ENCODE measurements at places on chromosomes 3 and 15. TPM values are rescaled to one million over a fixed set of nuclear protein-coding genes. Genes with fewer than 3 reads are reported as not detected.

GRCh38 chr3:39103324-39103693 lies 4.1 kb downstream of the GORASP1 start:
- peaks cover 30% of the 10 kb centered on the region for H3K27me3 ChIP-seq
- peak overlapping the region; percentile 74 for H3K4me3 ChIP-seq
- DNase-seq: no peak

- H3K4me1 ChIP-seq: no peaks in the 10 kb centered on the region
- DNase-seq: no peak
- H3K4me3 ChIP-seq: no peak overlapping the region
- no peaks in the 10 kb centered on the region for H3K27me3 ChIP-seq
- H3K27ac ChIP-seq: no peak overlapping the region
- H3K36me3 ChIP-seq: no peaks in the 10 kb centered on the region
Measured at GRCh38 chr3:169044331-169045113, 619.0 kb downstream of the MECOM start.

DNA sequence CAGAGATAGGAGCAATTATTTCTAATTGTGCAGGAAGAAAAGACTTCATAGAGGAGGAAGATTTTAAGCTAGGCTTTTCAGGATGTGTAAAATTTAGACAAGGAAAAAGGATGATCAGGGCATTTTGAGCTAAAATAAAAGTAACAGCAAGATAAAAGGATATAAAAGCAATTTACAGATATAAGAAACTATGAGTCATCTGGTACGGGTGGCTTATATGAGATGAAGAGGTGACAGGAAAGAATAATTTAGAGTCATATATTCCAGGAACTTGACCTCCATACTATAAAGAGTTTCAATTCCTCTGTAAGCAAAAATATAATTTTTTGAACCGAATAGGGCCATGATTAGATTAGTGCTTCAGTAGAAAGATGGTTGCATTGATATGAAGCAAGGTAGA lies 273.7 kb downstream of the RBMS3 start:
- H3K27me3 ChIP-seq: no peaks in the 10 kb centered on the region
- H3K36me3 ChIP-seq: no peaks in the 10 kb centered on the region
- H3K27ac ChIP-seq: no peak overlapping the region
- H3K4me1 ChIP-seq: peaks cover 12% of the 10 kb centered on the region
- DNase-seq: no peak
- no peak overlapping the region for H3K4me3 ChIP-seq

DNA sequence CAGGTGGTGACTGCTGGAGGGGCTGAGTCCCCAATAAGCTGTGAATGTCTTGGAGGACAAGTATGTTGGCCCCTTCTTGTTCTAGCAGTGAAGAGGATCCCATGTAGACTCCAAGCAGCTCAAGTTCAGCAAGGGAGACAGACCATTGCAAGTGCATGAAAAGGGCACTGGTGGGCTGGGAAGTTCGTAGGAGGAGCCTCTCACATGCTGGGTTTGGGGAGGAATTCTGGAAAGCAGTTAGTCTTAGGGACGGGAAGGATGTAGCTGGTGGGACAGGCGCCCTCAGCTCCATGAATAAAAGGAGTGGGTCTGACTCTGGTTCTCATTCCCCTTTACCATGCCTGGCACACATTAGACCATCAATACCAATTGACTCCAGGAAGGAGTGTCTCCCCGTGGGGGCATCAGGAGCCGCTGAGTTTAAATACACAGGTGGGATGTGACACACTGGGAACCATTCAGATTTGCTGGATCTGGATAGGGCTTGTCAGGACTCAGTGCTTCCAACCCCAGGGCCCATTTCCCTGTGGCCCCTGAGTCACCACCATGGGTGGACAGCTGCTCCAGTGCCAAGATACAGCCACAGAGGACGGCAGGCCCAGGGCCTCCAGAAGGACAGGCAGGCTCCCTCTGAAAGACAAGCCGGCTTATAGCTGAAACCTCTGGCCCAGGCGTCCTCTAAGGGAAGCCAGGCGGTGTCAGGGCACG lies 552 bp upstream of the XYLB start:
- H3K27me3 ChIP-seq: peaks cover 2% of the 10 kb centered on the region
- H3K4me1 ChIP-seq: peaks cover 4% of the 10 kb centered on the region
- H3K4me3 ChIP-seq: peak overlapping the region; percentile 85
- no peak overlapping the region for H3K27ac ChIP-seq

DNA sequence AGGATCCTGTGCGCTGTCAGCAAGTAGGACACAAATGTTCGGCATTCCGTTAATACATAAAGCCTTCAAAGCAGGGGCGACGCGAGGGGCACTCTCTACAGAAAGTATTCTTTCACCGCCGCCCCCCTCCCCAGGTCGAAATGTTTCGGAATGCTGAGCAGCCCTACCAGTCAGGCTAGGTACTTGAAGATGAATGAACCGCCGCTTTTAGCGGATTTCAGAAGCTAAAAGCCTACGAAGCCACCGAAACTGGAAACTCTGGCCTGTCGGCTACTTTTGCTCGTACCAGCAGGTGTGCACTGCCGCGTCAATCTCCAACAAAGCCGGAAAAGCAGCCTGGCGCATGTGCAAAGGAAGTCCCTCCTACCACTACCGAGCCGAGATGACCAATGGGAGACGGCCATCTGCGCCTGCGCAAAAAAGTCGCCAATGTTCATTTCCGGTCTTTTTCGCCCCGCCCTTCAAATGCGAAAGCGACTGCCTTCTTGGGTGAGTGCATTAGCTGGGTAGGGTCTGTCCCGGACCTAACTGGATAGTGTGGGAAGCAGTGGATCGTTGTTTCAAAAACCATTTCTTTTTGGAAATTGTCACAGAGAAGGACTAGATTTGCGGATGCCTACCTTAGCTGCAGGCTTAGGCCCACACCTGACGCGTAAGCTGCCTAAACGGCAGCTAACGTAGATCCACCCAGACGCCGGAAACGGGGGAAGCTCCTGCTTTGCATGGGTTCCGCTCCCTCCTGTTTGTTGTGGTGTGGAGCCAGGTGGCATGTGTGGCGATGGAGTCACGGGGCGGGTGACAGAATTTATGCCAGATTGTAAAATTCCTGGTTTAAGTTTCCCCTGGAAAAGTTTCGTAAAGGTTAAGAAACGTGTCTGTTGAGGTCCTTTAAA lies at the start of gene WDR5B:
TSS of gene WDR5B (minus strand) at position 301 of the 893 bp plus-strand sequence. CDS start 534 bp downstream, outside the sequence.
- H3K36me3 ChIP-seq: no peaks in the 10 kb centered on the region
- peak within 1 kb of the TSS; percentile 100 for H3K27ac ChIP-seq
- peak; percentile 97 for DNase-seq
- H3K4me3 ChIP-seq: peak within 1 kb of the TSS; percentile 98

- peaks cover 7% of the 10 kb centered on the region for H3K4me1 ChIP-seq
- H3K27ac ChIP-seq: no peak overlapping the region
- no peaks in the 10 kb centered on the region for H3K36me3 ChIP-seq
Measured at GRCh38 chr15:39613271-39613670, 32.4 kb downstream of the THBS1 start.

DNA sequence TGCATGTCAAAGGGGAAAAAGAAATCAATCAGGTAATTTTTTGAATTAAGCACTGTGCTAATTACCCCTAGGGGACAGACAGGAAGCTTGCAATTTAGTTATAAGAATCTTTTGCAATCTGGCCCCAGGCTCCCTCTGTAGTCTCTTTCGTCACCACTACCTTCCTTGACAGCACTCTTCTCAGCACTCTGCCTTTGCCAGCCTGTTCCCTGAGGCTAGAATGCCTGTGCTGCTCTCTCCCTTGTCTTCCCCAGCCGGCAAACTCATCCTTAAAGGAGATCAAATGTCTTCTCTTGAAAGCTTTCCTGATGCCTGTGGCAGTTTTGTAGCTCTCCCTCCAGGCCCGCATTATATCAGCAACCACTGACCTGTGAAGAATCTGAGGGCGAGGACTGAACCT lies 32.4 kb upstream of the PRTG start:
- no peak overlapping the region for H3K4me3 ChIP-seq
- H3K27me3 ChIP-seq: peaks cover 4% of the 10 kb centered on the region
- H3K36me3 ChIP-seq: peaks cover 11% of the 10 kb centered on the region
- H3K27ac ChIP-seq: no peak overlapping the region
- peaks cover 6% of the 10 kb centered on the region for H3K4me1 ChIP-seq

- no peaks in the 10 kb centered on the region for H3K36me3 ChIP-seq
- DNase-seq: peak; percentile 59
- peaks cover 10% of the 10 kb centered on the region for H3K4me1 ChIP-seq
- no peak within 1 kb of the TSS for H3K27ac ChIP-seq
- H3K27me3 ChIP-seq: peaks cover 18% of the 10 kb centered on the region
Measured at GRCh38 chr3:50345586-50346234, at the start of gene ZMYND10. TSS of gene ZMYND10 (minus strand) at chr3:50345732. CDS start at chr3:50345579, 153 bp downstream.

GRCh38 chr3:184954251-184954650 lies 142.3 kb downstream of the VPS8 start:
- no peak overlapping the region for H3K4me3 ChIP-seq
- no peak for DNase-seq
- H3K27ac ChIP-seq: no peak overlapping the region
- H3K27me3 ChIP-seq: no peaks in the 10 kb centered on the region
- H3K36me3 ChIP-seq: peaks cover 14% of the 10 kb centered on the region
- H3K4me1 ChIP-seq: peaks cover 9% of the 10 kb centered on the region

- H3K36me3 ChIP-seq: no peaks in the 10 kb centered on the region
- no peak overlapping the region for H3K27ac ChIP-seq
- no peaks in the 10 kb centered on the region for H3K27me3 ChIP-seq
- no peak for DNase-seq
- H3K4me1 ChIP-seq: peaks cover 9% of the 10 kb centered on the region
Measured at GRCh38 chr3:20645340-20645739, 459.3 kb upstream of the SGO1 start.

DNA sequence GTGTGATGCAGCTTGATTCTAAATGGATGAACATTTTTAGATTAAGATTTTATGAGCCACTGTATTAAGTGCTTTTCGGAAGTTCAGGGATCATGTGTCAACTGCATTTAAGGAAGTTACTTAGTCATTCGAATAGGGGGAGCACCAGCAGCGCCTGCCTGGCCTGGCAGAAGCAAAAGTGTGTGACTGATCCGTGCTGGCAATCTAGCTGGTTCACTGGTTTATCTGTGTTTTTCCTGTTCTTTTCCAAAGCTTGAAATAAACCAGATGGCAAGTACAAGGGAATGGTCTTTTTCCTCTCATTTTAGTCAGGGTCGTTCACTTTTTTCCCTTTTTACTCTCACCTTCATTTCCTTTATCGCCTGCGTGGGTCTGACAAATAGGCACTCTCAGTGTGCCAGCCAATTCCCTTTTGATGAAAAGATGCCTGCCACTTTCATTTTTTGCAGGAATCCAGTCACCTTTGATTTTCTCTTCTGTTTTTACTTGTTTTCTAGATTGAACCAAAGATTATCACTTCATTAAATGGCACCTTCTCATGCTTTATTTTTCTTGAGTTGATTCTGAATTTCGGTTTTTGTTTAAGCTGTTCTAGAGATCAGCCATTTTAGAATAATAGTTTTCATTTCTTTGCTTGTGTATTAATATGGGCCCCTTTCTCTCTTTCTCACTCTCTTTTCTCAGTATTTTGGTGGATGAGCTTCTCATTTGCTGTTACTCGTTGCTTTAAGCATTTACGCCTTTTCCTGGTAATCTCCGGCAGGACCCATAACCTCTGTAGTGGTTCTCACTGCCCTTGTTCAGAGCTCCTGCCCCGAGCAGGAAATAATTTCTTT lies 2.8 kb downstream of the ABHD2 start:
- no peak overlapping the region for H3K4me3 ChIP-seq
- H3K27me3 ChIP-seq: no peaks in the 10 kb centered on the region
- H3K36me3 ChIP-seq: peaks cover 4% of the 10 kb centered on the region
- no peak for DNase-seq
- no peak overlapping the region for H3K27ac ChIP-seq

DNA sequence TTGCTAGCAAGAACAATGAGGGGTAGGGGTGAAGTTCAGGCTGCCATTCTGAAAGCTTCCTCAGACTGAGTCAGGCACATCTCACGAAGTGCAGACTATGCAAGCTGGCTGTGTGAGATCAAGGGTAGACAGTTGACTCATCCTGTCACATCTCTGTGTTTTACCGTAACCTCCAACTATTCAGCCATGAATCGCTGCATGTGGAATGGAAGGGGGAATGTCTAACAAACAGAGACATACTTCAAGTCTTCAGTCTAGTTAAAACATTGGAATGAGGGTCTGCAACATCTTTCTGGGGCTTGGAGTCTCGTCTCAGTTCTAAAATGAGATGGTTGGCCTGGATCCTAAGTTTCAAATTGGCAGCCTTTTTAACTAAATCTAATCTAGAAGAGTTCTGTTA lies 25.9 kb downstream of the AGTR1 start:
- no peak for DNase-seq
- H3K27ac ChIP-seq: no peak overlapping the region
- no peak overlapping the region for H3K4me3 ChIP-seq
- no peaks in the 10 kb centered on the region for H3K4me1 ChIP-seq
- peaks cover 1% of the 10 kb centered on the region for H3K27me3 ChIP-seq

- H3K36me3 ChIP-seq: no peaks in the 10 kb centered on the region
- no peaks in the 10 kb centered on the region for H3K27me3 ChIP-seq
Measured at GRCh38 chr3:70899816-70900215, 587.4 kb upstream of the MDFIC2 start.

DNA sequence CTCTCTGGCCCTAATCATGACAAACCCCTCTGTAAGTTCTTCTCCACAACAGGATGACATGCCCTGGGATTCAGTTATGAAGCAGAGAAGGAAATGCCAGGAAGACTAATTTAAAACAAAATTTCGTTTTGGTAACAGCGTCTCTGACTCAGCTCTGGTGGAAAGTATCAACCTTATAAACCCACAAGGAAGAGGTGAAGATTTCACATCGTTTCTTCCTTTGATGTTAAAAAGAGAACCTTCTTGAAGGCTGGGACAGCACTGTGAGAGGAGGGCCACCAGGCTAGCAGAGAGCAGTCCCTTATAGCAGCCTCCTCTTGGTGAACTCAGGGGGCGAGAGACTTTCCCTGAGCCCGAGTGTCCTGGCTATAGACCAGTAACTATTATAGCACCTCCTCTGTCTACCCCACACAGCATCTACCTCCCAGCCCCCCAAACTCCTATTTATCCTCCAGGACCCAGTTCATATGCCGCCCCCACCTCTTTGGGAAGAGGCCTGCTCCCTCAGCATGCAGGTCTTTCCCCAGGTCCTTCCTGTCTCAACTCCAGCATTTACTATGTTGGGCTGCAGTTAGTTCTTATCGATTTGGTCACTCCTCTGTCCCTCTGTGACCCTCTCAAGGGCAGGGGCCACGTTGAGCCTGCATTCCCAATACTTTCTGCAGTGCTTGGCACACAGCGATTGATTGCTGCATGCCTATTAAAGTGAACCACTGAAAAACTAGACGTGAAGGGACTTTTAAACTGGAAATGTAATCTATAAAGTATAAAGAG lies 321.5 kb upstream of the ICE2 start:
- H3K4me1 ChIP-seq: peaks cover 9% of the 10 kb centered on the region
- no peak overlapping the region for H3K27ac ChIP-seq
- DNase-seq: no peak
- H3K27me3 ChIP-seq: peaks cover 4% of the 10 kb centered on the region

DNA sequence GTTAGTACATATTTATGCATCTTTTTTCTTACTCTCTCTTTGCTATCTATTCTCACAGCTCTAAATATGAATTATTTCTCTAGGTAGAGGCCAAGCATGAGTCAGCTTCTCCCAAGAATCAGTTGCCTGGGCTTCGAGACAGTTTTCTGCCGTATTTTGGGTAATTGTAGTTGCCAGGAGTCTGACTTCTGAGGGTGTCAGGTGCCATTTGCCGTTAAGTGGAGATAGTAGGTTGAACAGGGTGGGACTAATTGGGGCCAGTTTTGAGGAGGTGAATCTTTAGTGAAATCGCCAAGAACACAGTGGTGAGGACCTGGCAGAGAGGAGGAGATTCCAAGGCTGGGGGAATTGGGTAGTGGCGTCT lies 7.8 kb upstream of the NRROS start:
- peak overlapping the region; percentile 86 for H3K4me3 ChIP-seq
- peak overlapping the region; percentile 95 for H3K27ac ChIP-seq
- peaks cover 29% of the 10 kb centered on the region for H3K4me1 ChIP-seq
- DNase-seq: no peak

The PLOD2 gene
- 28.0 TPM for total RNA-seq

The MKRN2 gene
- total RNA-seq: 22.0 TPM

The TNFAIP8L3 gene
- 0.77 TPM for total RNA-seq

The PLCH1 gene
- total RNA-seq: 20.9 TPM

The STRIT1 gene
- not detected for total RNA-seq

The C2CD4A gene
- 0.18 TPM for total RNA-seq

The SAMMSON gene
- not detected for total RNA-seq

The ANKUB1 gene
- total RNA-seq: not detected

Data from endothelial cell (in vitro differentiated cells).